ENCODE measurements at places on chromosomes 2 and 18.

DNA sequence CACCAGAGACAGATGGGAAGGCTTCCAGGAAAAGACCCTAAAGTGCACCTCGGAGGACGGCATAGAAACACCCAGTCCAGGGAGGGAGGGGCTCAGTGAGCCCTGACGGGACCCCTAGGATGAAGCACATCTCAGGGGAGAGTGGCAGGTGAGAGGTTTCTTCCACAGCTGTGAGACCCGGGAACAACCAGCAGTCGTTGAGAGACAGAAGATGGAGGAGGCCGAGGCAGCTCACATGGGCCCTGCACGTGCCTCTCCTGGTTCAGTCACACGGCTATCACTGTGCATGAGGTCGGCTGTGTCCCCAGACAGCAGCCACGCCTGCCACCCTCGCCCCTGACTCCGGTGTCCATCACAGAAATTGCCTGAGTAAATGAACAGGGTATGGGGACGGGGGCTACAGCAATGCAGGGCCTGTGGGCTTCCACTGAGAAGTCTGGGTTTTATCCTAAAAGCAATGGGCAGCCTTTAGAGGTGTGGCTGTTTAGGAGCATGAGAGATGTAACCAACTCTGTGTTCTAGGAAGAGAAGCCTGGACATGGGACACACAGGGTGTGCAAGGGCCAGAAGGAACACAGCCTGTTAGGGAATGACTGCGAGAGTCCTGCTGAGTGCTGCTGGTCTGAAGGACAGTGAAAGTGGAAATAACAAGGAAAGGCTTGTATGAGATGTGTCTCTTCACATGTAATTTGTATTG, 102.0 kb downstream of the TMEM18 start:
- no peak for DNase-seq

- no peak for DNase-seq
These were observed 102.7 kb downstream of the SH3BP4 start for GRCh38 chr2:235054475-235054874.

- DNase-seq: no peak
These were observed 19.8 kb downstream of the PROC start for GRCh38 chr2:127437781-127438726.

- DNase-seq: no peak
These were observed 15.3 kb upstream of the SELENOI start for GRCh38 chr2:26330604-26331003.

DNA sequence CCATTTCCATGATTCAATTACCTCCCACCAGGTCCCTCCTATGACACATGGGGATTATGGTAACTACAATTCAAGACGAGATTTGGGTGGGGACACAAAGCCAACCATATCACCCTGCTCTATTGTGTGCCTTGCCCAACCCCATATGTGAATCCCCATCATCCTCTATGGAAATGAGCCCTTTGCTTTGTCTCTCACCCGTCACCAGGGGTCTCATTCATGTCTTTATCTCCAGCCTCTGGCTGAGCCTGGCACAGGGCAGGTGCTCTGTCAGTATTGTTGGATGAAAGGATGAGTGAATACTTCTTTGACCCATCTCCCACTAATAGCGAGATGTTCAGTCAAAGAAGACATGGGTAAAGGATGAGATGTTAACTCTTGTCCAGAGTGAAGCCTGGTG, 116.6 kb upstream of the LGALSL start:
- DNase-seq: no peak

DNA sequence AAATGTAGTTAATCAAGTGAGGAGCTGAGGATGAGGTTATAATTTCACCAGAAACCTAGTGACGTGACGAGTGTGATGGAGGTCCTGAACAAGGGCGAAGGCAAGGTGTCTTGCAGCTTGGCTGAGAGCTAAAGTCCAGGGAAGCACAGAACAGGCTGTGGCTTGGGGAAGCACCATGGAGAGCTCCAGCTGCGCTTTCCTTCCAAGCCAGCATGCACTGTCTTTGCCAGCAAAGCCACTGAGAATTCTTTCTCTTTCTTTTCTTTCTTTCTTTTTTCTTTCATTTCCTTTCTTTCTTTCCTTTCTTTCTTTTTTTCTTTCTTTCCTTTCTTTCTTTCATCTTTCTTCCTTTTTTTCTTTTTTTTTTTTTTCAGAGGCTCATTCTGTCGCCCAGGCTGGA, 239.3 kb downstream of the FBXO15 start:
- no peak for DNase-seq

DNA sequence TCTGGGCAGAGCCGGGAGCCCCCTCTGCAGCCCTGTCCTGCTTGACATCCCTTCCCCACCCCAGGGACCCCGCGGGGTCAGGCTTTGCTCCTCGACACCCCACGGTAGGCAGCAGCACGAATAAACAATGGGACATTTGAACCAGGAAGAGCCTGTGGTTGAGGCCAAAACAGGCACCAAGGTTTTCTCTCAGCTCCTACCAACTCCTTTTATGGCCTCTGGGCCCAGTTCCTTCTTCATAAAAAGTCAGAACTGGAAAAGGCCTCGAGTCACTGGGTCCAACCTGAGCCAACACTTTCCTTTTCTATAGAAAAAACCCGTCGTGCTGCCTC, 20.6 kb downstream of the TEX44 start:
- no peak for DNase-seq

GRCh38 chr2:212195626-212196025, 343.0 kb downstream of the ERBB4 start:
- no peak for DNase-seq

- no peak for DNase-seq
These were observed 71.5 kb downstream of the THADA start for GRCh38 chr2:43524177-43524965.

- no peak for DNase-seq
These were observed 627.7 kb upstream of the CDH2 start for GRCh38 chr18:28804512-28805202.

GRCh38 chr2:75920859-75921551, 210.3 kb upstream of the GCFC2 start:
- no peak for DNase-seq

- no peak for DNase-seq
These were observed 82.8 kb downstream of the L3MBTL4 start for GRCh38 chr18:6331872-6332271.

DNA sequence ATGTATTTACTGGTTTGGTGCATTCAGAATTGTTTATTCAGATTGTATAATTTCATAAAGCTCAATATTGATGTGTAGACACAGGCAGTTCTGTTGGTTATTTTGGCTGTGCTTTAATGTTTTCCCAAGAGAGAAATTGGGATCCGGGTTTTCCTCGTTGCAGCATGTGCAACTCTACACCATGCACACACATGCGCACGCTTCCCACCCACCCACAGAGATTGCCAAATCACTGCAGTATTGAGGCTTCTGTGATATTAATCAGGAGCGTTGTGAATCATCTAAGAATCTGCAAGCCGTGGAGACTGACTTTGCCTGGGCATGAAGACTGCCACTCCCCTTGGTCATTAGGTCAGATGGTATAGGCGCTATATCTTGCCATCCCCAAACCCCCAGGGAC, 571.5 kb downstream of the SLC4A3 start:
- no peak for DNase-seq

DNA sequence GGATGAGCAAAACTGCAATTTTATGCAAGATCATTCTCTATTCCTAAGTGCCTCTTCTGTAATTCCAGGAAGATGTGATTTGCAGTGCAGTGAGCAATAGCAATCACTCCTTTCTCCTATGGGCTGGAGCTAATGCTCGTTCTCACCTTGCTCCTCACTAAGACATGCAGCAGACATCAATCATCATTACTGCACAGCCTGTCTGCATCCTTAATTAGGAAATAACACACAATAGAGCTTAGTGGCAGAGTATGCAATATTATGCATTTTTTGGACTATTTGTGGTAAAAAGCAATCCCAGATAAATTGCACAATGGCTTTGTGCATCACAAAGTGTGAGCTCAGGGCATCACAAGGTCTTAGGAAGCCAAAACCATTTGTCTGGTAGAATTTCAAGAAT, 32.6 kb upstream of the RAPH1 start:
- DNase-seq: no peak

DNA sequence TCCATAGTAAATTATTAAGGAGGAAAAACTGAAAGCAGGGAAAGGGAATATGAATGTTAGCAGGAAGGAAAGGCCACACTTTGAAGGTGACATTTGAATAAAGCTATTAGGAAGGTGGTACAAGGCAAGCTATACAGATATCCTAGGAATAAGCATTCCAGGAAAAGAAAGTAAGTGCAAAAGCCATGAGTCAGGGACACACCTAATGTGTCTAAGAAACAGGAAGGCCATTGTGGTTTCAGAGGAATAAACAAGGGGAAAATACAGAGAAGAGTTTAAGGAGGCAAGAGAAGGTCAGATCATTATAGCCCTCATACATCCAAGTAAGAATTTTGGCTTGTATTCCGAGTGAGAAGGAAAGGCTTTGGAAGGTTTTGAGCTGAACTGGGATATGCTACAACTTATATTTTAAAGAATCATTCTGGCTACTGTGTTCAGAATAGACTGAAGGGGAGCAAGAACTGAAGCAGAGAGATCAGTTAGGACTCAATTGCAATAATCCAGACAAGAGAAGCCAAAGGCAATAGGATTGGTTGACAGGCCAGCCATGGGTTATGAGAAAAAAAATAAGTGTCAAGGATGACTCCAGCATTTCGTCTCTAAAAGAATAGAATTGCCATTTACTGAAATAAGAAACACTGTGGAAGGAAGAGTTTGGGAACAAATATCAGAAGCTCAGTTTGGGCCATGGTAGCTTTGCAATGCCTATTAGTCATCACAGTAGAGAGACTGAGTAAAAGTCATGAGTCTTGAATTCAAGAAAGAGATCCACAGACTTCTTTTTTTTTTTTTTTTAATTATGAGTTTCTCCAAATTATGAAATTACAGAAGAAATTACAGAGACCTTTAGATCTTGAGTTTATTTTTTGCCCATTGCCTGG, 11.3 kb downstream of the RAD51AP2 start:
- no peak for DNase-seq

DNA sequence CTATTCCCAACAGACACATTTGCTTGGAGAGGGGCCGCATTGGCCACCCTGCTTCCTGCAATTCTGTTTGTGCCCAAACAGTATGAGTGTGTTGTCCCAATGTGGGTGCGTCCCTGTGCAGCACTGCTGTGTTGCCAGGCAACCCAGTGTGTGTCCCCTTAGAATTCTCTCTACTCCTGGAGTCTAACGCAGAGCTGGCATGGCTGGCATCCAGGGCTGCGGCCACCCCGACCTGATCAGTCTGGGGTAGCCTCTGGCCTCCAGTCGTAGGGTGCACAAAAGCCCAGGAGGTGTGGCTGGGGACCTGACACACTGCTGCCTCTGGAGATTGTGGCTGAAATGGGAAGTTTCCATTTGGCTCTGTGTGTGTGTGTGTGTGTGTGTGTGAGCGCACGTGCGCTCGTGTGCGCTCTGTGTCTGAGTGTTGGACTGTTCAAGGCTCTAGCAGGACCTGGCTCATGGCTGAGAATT, 48.0 kb downstream of the TEX44 start:
- DNase-seq: no peak
